Activated T-cell treated with anti-CD3 and anti-CD28 coated beads, Interleukin-2, amount 50 U/mL, for 24 hours (primary cell): ENCODE measurements at places on chromosomes 4 and X.

GRCh38 chr4:24032371-24032989 is 142.6 kb upstream of the PPARGC1A start:
- no peaks in the 10 kb centered on the region for H3K27me3 ChIP-seq
- no peak for DNase-seq
- no peaks in the 10 kb centered on the region for H3K4me1 ChIP-seq
- H3K27ac ChIP-seq: no peak overlapping the region
- H3K36me3 ChIP-seq: no peaks in the 10 kb centered on the region

DNA sequence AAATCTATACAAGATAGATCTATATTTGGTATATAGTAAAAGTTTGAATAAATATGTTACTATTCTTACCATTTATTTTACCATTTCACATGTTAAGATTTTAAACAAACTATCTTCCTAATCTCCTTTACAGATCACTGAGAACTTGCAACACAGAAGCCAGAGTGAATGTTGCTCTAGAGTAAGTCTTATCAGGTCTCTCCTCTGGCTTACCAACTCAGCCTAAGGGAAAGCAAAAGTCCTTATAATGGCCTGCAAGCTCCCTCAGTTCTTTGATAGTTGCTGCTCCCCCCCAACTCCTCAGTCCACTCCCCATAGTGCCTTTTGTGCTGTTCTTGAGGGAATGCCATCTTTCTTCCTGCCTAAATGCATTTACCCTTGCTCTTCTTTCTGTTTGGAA is 25.7 kb upstream of the SLC7A11 start:
- DNase-seq: no peak
- no peak overlapping the region for H3K4me3 ChIP-seq
- no peak overlapping the region for H3K27ac ChIP-seq
- H3K27me3 ChIP-seq: no peaks in the 10 kb centered on the region
- no peaks in the 10 kb centered on the region for H3K36me3 ChIP-seq

DNA sequence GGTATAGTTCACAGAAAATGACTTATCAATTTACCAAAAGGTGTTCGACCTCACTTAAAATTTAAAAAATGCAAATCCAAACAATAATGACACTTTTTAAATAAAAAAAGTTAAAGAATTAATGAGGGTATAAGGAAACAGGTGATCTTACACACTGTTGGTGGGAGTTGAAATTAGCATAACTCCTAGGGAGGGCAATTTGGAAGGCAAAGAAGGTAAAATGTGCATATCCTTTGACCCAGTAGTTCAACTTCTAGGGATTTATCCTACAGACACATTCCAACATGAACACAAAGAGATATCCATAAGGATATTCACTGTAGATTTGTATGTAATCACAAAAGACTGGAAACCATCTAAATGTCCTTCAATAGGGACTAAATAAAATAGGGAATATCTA is 143.8 kb upstream of the DGKK start:
- H3K36me3 ChIP-seq: no peaks in the 10 kb centered on the region
- H3K27me3 ChIP-seq: peaks cover 61% of the 10 kb centered on the region
- H3K4me3 ChIP-seq: no peak overlapping the region
- no peak for DNase-seq
- H3K4me1 ChIP-seq: no peaks in the 10 kb centered on the region

- no peaks in the 10 kb centered on the region for H3K4me1 ChIP-seq
- no peaks in the 10 kb centered on the region for H3K36me3 ChIP-seq
- no peak overlapping the region for H3K27ac ChIP-seq
Measured at GRCh38 chr4:96035727-96036126, 195.8 kb downstream of the PDHA2 start.

DNA sequence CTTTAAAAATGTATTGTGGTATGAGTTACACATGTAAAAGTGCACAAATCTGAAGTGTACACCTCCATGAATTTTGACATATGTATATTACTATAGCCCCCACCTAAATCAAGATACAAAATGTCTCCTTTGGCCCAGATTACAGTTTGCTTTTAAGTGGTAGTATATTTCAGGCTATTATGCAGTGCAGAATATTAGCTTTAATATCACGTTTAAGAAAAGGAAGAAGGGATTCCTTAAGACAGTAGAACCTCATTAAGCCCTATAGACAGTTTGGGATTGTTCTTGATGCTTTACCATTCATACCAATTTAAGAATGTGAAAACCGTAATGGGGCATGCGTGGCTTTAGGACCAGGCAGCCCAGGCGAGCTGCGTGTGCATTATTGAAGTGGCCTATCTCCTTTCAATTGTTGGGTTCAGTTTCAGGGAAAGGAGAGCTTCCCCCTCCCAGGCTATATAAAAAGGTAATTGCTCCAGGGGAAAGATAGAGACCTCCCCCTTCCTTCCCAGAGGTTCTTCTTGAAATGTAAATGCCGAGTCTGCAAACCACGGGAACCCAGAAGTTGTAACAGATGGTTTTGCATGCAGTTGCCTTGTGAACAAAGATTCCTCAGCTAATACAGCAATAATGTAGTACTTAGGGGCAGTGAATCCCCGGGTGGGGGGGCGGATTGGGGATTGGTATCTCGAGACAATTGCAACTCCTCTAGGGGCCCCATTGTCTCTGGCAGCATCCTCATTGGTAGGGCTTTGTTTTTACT is 106.1 kb downstream of the UCHL1 start:
- H3K27ac ChIP-seq: no peak overlapping the region
- no peaks in the 10 kb centered on the region for H3K4me1 ChIP-seq
- no peak overlapping the region for H3K4me3 ChIP-seq
- peaks cover 59% of the 10 kb centered on the region for H3K27me3 ChIP-seq
- no peaks in the 10 kb centered on the region for H3K36me3 ChIP-seq
- DNase-seq: no peak

- H3K4me1 ChIP-seq: peaks cover 4% of the 10 kb centered on the region
- no peak overlapping the region for H3K27ac ChIP-seq
- no peaks in the 10 kb centered on the region for H3K36me3 ChIP-seq
- no peaks in the 10 kb centered on the region for H3K27me3 ChIP-seq
- no peak for DNase-seq
- H3K4me3 ChIP-seq: no peak overlapping the region
Measured at GRCh38 chrX:43005561-43005960, 227.6 kb upstream of the PPP1R2C start.

GRCh38 chrX:46737462-46737861 is 21.5 kb downstream of the SLC9A7 start:
- no peak overlapping the region for H3K27ac ChIP-seq
- H3K4me1 ChIP-seq: peaks cover 18% of the 10 kb centered on the region
- peaks cover 21% of the 10 kb centered on the region for H3K36me3 ChIP-seq
- no peak for DNase-seq
- H3K4me3 ChIP-seq: no peak overlapping the region
- peaks cover 28% of the 10 kb centered on the region for H3K27me3 ChIP-seq
